ENCODE measurements at places on chromosomes 7 and 10. TPM values are rescaled to one million over a fixed set of nuclear protein-coding genes. Genes with fewer than 3 reads are reported as not detected.
A peak's percentile ranks its signal among the peaks of the same experiment; 100 is the strongest.

GATA3 gene
- total RNA-seq: not detected

LGI1 gene
- total RNA-seq: not detected

GPC2 gene
- 0.64 TPM for total RNA-seq

GOLGA7B gene
- not detected for total RNA-seq

SKIDA1 gene
- 1.4 TPM for total RNA-seq

GJD4 gene
- not detected for total RNA-seq

DNA sequence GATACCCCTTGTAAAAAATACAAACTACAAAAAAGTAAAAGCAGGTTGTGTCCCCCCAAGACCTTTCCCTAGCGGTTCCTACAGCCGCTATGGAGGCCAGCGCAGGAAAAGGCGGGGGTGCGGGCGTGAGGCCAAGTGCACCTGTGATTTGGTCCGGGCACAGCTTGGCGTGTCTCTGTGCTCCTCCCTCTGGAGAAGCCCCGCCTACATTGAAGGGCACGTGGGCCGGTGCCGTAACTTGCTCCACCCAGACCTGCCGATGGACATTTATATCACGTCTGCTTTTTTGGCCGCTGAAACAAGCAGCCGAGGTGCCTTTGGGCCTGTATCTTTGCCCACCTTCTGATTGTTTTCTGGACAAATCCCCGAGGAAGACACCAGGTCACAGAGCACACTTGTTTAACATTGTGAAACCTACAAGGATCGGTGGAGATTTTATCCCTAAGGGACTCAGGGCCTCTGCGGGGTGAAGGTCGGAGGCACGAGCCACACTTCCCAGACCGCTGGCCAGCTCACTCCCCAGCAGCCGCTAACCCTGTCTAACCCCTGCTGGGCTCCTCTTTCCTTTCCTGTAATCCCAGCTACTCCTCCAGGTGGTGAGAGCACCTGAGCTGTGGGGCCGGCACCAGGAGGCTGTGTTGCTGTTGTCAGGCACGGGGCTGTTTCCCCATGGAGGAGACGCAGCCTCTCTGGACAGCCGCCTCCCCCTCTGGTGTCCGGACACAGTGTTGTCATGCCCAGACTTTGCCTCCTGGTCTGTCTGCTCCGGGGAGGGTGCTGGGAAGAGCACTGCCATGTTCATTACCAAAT, 18.8 kb upstream of the INPP5A start:
- H3K4me3 ChIP-seq: peak overlapping the region; percentile 62
- peaks cover 41% of the 10 kb centered on the region for H3K27me3 ChIP-seq
- H3K36me3 ChIP-seq: no peaks in the 10 kb centered on the region
- peaks cover 61% of the 10 kb centered on the region for H3K4me1 ChIP-seq
- H3K27ac ChIP-seq: peak overlapping the region; percentile 69
- DNase-seq: peak; percentile 79

DNA sequence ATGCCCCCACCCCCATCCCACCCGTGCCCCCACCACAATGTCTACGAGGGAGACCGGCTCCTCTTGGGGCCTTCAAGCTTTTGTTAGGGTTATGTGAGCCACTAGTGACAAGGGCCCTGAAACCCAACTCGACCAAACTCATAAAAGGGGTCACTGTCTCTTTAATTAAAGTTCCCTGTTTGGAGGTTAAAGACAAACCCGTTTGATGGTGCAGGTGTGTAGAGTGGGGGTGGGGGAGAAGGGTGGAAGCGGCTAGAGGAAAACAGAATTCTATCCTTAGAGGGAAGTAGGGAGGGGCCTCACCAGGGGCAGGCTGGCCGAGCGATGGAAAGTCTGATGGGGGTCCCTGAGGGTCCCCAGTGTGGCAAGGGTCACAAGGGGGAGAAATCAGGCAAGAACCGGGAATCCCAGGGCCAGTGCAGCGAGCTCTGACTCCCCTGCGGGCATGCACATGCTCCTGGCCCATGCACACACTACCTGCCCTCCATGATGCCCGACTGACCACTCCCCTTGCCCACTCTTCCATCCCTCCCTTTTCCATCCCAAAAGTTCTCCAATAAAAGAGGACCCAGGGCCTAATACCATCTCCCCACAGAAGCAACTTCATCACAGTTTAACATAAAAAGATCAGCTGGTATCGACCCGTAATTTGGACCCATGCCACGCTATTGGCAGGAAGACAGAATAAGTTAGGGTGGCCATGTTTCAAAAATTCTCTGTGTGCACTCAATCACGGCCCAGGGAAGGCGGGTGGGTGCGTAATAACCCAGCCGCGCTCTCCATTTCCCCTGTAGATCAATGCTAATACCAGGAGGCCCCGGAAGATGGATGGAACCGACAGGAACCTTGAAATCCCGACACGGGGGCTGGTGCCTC, 35.9 kb upstream of the SLF2 start:
- peak overlapping the region; percentile 49 for H3K27ac ChIP-seq
- peaks cover 95% of the 10 kb centered on the region for H3K4me1 ChIP-seq
- H3K4me3 ChIP-seq: peak overlapping the region; percentile 48
- no peaks in the 10 kb centered on the region for H3K27me3 ChIP-seq
- DNase-seq: no peak

DNA sequence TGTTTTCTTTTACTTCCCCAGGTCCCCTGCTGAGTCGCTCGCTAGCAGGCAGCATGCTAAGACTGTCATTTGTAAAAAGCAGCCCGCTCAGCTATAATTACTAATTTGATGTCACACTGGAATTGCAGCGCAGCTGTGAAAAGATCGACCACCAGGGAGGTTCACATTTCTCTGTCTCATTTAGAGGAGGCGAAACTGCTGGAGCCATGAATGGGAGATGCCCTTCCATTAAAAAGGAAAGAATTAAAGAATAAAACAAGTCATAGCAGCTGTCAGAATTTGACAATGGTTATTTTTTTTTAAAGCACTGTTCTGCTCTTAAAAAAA, 153.5 kb downstream of the PIP4K2A start:
- H3K27ac ChIP-seq: no peak overlapping the region
- no peak overlapping the region for H3K4me3 ChIP-seq
- no peaks in the 10 kb centered on the region for H3K4me1 ChIP-seq
- H3K27me3 ChIP-seq: no peaks in the 10 kb centered on the region
- no peak for DNase-seq

DNA sequence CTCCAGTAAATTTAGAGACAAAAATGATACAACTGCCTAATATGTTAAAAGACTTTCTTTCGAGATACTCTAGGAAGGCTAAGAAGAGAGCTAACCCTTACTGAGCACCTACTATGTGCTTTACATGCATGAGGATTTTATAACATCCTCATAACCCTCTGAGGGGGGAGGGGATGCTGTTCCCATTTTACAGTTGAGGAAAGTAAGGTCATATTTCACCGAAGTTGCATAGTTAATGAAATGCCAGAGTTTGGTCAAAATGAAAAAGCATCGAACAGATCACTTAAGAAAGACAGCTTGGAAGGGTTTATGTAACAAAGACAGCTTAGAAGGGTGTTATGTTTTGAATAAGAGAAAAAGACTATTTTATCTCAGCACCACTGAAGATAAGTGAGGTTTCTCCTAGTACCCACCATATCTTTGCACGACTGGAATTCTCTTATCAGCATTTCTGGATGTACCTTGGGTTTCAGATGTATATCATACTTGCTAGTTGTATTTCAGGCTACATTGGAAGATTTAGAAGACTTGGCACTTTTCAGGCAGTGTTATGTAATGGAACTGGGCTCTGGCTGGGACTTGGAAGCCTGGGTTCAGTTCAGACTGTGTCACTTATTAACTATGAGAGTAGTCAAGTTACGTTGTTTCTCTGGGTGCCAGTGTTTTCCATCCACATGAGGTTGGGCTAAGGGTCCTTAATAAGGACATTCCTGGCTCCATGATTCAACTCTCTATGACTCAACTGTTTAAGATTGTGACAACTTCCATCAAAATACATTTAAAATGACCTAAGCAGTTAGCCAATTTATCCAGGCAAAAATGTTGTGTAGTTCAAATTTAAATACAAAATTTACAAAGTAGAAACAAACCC, 6.0 kb downstream of the RHOBTB1 start:
- H3K27me3 ChIP-seq: no peaks in the 10 kb centered on the region
- no peak overlapping the region for H3K27ac ChIP-seq
- no peak for DNase-seq
- no peak overlapping the region for H3K4me3 ChIP-seq
- peaks cover 15% of the 10 kb centered on the region for H3K4me1 ChIP-seq

DNA sequence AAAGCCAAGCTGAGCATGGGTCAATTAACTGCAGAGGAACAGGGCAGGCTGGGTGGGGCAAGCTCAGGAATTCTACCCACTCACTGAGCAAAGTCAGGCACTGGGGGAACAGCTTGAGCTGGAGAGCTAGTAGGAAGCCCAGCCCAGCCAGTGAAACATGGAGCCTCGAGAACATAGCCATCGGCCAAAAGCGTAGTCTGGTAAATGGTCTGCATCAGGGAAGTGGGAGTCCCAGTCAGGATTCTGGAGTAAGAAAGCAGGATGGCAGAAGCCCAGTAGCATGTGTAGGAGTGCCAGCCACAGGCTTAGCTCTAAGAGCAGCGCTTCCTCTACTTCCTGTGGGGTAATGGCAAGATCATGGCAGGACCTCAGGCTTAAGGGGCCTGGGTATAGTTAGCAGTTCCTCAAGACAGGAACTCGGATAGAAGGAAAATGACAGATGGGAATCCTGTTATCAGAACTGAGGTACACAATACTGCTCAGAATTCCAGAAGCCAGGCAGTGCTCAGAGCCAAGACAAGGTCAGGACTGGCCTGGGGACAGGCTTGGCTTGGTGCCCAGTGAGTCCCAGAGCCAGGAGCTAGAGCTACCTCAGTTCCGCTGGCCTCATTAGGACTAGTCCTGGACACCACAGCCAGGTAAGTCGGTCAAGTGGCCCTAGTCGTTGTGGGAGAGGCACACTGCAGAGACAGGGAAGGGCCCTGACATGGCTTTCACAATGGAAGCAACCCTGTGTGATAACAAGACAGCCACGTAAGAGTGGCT, 65.4 kb upstream of the MXI1 start:
- H3K27ac ChIP-seq: no peak overlapping the region
- H3K4me3 ChIP-seq: no peak overlapping the region
- peaks cover 20% of the 10 kb centered on the region for H3K4me1 ChIP-seq
- no peaks in the 10 kb centered on the region for H3K27me3 ChIP-seq
- peak; percentile 18 for DNase-seq
- H3K36me3 ChIP-seq: no peaks in the 10 kb centered on the region

DNA sequence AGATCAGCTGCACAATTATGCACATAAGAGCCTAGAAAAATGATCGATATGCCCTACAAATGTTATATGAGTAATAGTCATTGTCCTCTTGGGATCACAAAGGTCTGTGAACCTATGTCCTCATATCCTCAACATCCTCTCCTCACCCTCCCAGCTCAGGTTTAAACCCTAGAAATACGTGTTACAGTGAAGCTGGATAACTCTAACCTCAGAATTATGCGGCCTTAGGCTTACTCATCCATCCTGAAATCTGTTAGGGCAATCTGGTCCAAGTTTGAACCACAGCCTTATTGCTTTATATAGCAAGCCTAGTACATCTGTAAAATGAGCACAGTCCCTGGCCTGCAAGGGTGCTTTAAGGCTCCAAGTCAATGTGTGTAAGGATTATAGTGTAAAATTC, 84.2 kb upstream of the FRMD4A start:
- peaks cover 3% of the 10 kb centered on the region for H3K27me3 ChIP-seq
- no peak overlapping the region for H3K4me3 ChIP-seq
- H3K27ac ChIP-seq: no peak overlapping the region
- no peaks in the 10 kb centered on the region for H3K36me3 ChIP-seq
- H3K4me1 ChIP-seq: no peaks in the 10 kb centered on the region

DNA sequence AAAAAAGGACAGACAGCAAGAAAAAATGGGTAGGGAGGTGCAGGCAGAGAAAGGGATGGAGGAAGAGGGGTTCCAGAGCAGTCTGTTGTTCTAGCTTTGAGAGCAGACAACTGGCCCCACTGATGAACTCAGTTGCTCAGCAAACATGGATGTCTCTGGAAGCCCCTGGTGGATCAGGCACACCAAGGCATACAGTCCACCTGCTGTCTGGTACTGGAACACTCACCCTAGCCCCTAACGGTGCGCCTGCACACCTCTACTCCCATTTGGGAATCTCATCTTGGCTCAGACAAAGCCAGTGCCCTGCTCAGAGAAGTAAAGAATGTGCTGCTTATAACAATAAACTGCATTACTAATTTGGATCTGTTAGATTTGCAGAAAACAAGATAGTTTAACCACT, 7.7 kb downstream of the MACROH2A2 start:
- H3K4me1 ChIP-seq: no peaks in the 10 kb centered on the region
- no peak overlapping the region for H3K27ac ChIP-seq
- no peak overlapping the region for H3K4me3 ChIP-seq
- H3K36me3 ChIP-seq: no peaks in the 10 kb centered on the region
- H3K27me3 ChIP-seq: no peaks in the 10 kb centered on the region
- no peak for DNase-seq

- H3K27ac ChIP-seq: no peak overlapping the region
- H3K4me3 ChIP-seq: no peak overlapping the region
- no peaks in the 10 kb centered on the region for H3K27me3 ChIP-seq
- DNase-seq: no peak
- H3K4me1 ChIP-seq: no peaks in the 10 kb centered on the region
These were observed 429.1 kb downstream of the ACTR3B start for GRCh38 chr7:153188630-153189029.

GRCh38 chr10:133278577-133279265, 2.1 kb upstream of the ADAM8 start:
- H3K36me3 ChIP-seq: peaks cover 25% of the 10 kb centered on the region
- H3K4me1 ChIP-seq: peaks cover 23% of the 10 kb centered on the region
- H3K4me3 ChIP-seq: no peak overlapping the region

DNA sequence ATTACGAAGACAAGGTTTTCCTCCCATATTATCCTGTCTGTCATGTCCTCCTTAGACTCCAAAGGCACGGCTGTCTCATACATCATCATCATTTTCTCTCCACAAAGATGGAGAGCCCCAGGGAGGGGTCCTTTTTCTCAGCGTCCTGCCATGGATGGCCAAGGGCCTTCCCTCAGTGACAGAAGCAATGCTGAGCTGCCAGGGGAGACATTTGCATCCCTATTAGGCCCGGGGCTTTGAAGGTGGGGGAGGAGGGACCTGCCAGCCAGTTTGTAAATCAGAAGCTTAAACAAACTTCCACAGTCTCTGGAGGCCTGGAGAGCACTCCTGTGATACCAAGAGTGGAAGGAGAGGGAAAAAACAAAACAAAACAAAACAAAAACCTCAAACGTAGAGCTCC, 112.4 kb upstream of the ADO start:
- H3K27me3 ChIP-seq: no peaks in the 10 kb centered on the region
- H3K36me3 ChIP-seq: no peaks in the 10 kb centered on the region
- no peak for DNase-seq
- no peak overlapping the region for H3K27ac ChIP-seq
- H3K4me3 ChIP-seq: no peak overlapping the region
- H3K4me1 ChIP-seq: no peaks in the 10 kb centered on the region

- DNase-seq: no peak
- no peaks in the 10 kb centered on the region for H3K27me3 ChIP-seq
- peaks cover 10% of the 10 kb centered on the region for H3K4me1 ChIP-seq
- H3K36me3 ChIP-seq: peaks cover 77% of the 10 kb centered on the region
- no peak overlapping the region for H3K4me3 ChIP-seq
- H3K27ac ChIP-seq: no peak overlapping the region
These were observed 254.6 kb downstream of the TNS3 start for GRCh38 chr7:47327346-47327697.

DNA sequence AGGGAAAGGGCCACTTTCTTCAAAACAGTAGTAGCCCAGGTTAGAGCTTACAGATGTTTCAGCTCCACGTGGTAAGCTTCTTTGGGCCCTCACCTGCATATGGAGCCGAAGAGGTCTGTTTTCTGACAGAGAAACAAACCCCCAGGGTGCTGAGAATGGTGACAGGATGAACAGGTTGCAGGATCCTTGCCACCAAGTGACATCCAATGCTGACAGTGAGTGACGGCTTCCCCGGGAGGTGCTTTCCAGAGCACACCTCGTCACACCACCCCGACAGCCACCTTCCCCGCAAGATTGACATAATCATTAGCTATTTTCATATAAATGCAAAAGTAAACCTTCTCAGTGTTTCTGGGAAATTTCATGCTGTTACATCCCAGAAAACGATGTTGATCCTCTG, 109.3 kb upstream of the BTBD16 start:
- H3K4me3 ChIP-seq: no peak overlapping the region
- H3K36me3 ChIP-seq: peaks cover 16% of the 10 kb centered on the region
- peaks cover 43% of the 10 kb centered on the region for H3K4me1 ChIP-seq
- DNase-seq: no peak

Data from HepG2 (cell line).